Osteoblast (primary cell): ENCODE measurements at places on chromosomes 13 and 19. TPM values are rescaled to one million over a fixed set of nuclear protein-coding genes. Genes with fewer than 3 reads are reported as not detected.
A peak's percentile ranks its signal among the peaks of the same experiment; 100 is the strongest.

DNA sequence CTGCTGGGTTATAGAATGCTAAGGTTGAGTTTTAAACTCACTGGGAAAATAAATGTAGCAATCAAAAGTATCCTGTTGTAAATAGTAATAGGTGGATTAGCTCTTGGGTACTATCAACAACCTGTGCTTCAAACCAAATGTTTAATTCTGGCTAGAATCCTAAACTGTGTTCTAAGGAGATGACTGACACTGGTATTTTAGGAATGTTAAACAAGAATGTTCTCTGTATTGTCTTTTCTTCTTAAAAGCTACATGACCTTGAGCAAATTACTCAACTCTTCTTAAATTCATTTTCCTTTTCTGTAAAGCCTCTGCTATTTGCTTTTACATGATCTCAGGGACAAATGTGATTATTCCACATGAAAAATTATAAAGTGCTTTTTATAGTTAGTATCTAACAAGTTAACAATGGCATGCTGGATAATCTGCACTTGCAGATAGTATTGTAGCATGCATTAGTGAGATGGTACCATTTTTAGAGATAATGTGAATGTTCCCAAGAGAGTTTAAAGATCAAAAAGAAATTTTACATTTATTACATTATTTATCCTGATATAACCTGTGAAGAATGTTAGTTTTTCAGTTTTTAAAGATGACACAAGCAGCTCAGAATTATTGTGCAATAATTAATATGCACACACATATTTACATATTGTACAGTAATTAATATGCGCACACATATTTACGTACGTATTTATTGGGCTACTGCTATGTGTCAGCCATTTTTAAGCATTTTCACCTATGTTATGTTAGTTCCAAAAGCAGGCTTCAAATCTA lies 13.6 kb upstream of the EPSTI1 start:
- DNase-seq, result peak; percentile 44

DNA sequence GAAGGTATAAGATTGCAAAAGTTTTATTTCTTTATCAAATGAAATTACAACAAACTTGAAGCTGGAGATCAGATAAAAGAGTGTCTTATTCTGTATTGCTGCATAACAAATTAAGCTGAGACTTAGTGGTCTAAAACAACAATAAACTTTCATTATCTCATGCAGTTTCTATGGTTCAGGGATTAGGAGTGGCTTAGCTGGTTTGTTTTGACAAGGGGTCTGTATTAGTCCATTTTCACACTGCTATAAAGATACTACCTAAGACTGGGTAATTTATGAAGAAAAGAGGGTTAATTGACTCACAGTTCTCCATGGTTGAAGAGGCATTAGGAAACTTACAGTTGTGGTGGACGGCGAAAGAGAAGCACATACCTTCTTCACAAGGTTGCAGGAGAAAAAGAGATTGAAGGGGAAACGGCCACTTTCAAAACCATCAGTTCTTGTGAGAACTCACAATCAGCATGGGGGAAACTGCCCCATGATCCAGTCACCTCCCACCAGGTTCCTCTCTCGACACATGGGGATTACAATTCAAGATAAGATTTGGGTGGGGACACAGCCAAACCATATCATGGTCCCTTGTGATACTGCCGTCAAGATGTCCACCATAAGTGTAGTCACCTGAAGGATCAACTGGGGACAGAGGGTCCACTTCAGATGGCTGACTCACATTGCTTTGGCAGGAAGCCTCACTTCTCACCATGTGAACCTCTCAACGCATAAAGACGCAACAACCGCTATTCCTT lies 97.8 kb downstream of the RNF17 start:
- DNase-seq, result no peak

GRCh38 chr13:98371516-98372023 lies 194.5 kb upstream of the RNF113B start:
- no peak for DNase-seq

GRCh38 chr19:14164082-14164481 lies 27.7 kb upstream of the ASF1B start:
- peak; percentile 43 for DNase-seq

DNA sequence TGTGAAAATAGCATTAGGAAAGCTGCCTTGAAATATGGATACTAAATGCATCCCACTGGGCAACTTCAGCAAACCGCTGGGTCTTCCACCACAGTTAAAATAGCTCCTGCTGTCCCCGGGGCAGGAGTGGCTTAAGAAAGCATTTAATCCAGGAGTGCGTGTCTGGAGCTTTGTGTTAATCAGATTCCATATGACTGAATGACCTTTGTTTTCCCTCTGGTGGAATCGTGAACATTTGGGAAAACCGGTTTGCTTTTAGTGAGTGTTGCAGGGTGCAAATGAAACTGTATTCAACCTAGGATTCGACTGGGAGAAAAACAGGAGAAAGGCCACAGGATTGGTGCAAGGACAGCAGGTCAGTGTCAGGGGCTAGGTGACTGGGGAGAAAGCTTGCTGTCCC lies 237.6 kb upstream of the MAB21L1 start:
- no peak for DNase-seq

- no peak for DNase-seq
Measured at GRCh38 chr19:57719424-57719823, 8.0 kb downstream of the ZNF671 start.

DNA sequence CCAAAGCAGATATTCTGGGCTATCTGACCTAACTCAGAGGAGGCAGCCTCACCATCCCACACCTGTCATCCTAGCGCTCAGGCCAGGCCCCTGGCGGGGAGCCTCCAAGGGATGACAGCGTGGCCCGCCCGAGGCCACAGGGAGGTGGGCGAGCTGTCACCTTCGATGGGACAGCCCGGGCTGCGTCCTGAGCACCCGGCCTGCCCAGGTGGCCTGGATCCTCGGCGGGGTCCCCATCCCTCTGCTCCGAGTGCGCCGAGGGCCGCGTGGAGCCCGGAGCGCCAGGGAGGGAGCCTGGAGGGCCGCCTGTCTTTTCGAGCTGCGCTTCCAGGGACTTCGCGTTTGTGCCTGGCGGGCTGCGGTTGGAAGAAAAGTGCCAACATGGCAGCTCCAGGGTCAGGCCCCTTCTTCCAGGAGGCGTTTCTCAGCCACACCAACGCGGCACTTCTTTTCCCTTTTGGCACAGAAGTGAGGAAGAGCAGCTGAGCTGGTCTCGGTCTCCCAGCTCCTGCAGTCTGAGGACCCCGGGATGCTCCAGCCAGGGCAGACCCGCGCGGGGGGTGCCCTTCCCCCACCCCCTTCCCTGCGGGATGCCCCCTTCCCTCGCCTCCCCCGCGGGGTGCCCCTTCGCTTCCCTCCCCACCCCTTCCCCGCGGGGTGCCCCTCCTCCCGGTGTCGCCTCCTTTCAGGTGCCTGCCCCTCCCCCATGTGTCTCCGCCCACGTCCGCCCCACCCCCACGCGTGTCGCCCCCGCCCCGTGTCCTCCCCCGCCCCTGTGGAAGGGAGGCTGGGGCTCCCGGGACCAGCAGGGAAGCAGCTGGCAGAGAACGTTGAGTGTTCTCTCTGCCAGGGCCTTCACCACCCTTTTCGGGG lies 42.3 kb downstream of the GJA3 start:
- DNase-seq, result peak; percentile 89

DNA sequence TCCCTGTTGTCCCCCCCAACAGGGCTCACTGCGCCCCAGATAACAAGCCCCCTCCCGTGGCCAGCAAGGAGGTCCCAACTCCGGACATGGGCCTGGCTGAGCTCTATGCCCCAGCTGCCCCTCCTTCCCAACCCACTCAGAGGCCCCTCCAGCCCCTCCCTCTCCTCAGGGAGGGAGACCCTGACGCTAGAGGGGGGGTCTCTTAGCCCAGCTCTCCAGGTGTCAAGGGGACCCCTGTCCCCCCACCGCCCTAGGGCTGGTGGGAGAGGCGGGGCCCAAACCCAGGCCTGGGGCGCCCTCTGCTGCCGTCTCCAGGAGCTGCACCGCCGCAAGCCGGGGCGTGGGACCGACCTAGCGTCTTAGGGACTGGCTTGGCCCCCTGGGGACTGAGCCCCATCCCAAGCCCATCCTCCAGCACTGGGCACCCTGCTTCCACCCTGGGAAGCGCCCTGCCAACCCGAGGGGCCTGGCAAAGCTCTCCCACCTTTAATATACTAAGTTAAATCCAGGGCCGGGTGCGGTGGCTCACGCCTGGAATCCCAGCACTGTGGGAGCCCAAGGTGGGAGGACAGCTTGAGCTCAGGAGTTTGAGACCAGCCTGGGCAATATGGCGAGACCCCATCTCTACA lies 1.4 kb downstream of the GRIN3B start:
- DNase-seq, result peak; percentile 99

DNA sequence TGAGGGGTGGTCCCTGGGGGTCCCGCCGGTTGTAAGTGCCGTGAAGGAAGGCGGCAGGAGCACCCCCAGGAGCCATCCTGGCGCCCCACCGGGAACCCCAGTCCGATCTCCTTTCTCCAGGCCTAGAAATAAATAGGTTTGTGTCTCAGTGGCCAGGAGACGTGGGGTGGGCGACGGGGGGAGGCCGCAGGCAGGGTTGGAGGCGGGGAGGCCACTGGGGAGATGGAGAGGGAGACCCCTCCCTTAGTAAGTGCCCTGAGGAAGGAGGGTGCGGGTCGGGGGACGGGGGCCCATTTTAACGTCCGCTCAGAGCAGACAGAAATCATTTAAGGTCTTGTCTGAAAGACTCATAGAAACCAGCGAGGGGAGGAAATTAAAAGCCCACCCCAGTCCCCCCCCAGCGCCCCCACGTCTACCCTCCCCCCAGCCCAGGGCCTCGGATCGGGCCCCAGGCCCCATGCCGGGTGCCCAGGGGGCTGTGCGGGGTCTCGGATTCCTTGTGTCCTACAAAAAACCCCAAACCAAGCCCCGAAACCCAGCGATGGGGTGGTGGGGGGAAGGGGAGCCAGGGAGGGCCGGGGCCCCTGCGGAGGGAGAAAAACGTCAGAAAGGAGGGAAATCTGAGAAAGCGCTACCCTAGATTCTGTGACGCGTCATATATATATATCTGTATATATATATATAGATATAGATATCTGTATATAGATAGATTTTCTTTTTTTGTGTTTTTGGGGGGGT lies 19.6 kb downstream of the ZBTB7A start:
- no peak for DNase-seq

The FFAR1 gene
- not detected in 2 replicates for total RNA-seq

The ZNF534 gene
- total RNA-seq, result not detected in 2 replicates

The MBD3L2 gene
- not detected in 2 replicates for total RNA-seq

The SHISA7 gene
- total RNA-seq, result not detected in 2 replicates

The KMT2B gene
- 6.5 and 6.8 TPM in 2 replicates for total RNA-seq

The SKA3 gene
- total RNA-seq, result 13.0 and 13.8 TPM in 2 replicates
